ENCODE measurements at places on chromosomes 6 and 20. TPM values are rescaled to one million over a fixed set of nuclear protein-coding genes. Genes with fewer than 3 reads are reported as not detected.

The GGT7 gene
- total RNA-seq = 14.9 TPM

The POM121L2 gene
- total RNA-seq = not detected

The NOX3 gene
- total RNA-seq = not detected

The EPPIN gene
- not detected for total RNA-seq

The TGM2 gene
- total RNA-seq = 1,516 TPM

The HLA-DMB gene
- not detected for total RNA-seq

The SAMD3 gene
- 9.6 TPM for total RNA-seq

The TNFRSF6B gene
- 3.9 TPM for total RNA-seq

The BHLHE23 gene
- total RNA-seq = not detected

The GPX6 gene
- not detected for total RNA-seq

Measured in placental pericyte (primary cell).